ENCODE measurements at places on chromosomes 6 and 20. TPM values are rescaled to one million over a fixed set of nuclear protein-coding genes. Genes with fewer than 3 reads are reported as not detected.
A peak's percentile ranks its signal among the peaks of the same experiment; 100 is the strongest.

- H3K27me3 ChIP-seq = no peaks in the 10 kb centered on the region
- no peaks in the 10 kb centered on the region for H3K36me3 ChIP-seq
- H3K4me1 ChIP-seq = peaks cover 25% of the 10 kb centered on the region
- DNase-seq = no peak
- peak overlapping the region; percentile 79 for H3K27ac ChIP-seq
- H3K4me3 ChIP-seq = no peak overlapping the region
Observed at GRCh38 chr6:36362551-36363370, 24.7 kb downstream of the ETV7 start.

DNA sequence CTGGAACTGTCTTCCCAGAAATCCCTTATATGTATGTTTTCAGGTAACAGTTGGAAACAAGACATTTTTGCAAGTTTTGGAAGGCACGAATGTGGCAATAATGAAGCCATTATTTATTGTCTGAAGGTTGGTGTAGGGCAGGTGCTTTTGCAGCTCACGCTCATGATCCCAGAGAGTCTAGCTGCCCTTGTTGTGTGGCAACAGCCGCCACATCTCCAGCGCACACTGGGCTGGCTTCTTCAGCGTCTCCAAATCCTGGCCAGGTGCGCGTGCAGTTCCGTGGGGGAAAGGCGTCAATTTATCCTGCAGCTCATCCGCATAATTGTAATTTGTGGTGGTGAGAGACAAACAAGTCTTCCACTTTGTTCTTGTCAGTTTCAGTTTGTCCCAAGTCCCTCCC is 71.2 kb downstream of the TRDN start:
- H3K4me1 ChIP-seq = peaks cover 6% of the 10 kb centered on the region
- no peaks in the 10 kb centered on the region for H3K36me3 ChIP-seq
- H3K27me3 ChIP-seq = no peaks in the 10 kb centered on the region

DNA sequence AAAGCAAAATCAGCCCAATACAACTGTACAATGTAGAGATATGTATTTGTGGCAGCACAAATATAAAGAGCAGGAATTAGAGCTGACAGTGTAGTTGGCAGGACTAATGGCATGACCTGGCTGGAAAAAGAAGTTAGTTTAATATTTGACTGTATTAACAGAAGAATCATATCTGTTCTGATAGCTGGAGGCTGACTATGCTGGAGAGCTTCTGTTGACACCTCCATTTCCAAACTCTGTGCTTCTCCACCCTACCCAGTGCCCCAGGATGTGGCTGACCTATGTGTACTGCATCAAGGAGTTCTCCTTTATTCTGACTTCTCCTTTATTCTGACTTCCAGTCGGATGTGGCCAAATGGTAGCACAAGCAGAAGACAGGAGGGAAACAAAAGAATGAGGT is 299.3 kb downstream of the PKHD1 start:
- no peaks in the 10 kb centered on the region for H3K36me3 ChIP-seq

GRCh38 chr6:110255211-110255750 is 75.1 kb downstream of the CDC40 start:
- H3K4me1 ChIP-seq = no peaks in the 10 kb centered on the region
- H3K27ac ChIP-seq = no peak overlapping the region
- DNase-seq = peak; percentile 47
- H3K36me3 ChIP-seq = peaks cover 3% of the 10 kb centered on the region
- peaks cover 3% of the 10 kb centered on the region for H3K27me3 ChIP-seq
- H3K4me3 ChIP-seq = no peak overlapping the region

- H3K27me3 ChIP-seq = peaks cover 72% of the 10 kb centered on the region
- no peaks in the 10 kb centered on the region for H3K36me3 ChIP-seq
- peaks cover 7% of the 10 kb centered on the region for H3K4me1 ChIP-seq
- H3K4me3 ChIP-seq = no peak overlapping the region
- no peak for DNase-seq
Observed at GRCh38 chr6:136544326-136544725, 5.9 kb downstream of the MAP7 start.

GRCh38 chr6:30169658-30170614 is 6.6 kb downstream of the TRIM15 start:
- DNase-seq = no peak
- H3K4me3 ChIP-seq = no peak overlapping the region
- peaks cover 96% of the 10 kb centered on the region for H3K27me3 ChIP-seq
- H3K36me3 ChIP-seq = no peaks in the 10 kb centered on the region
- H3K4me1 ChIP-seq = peaks cover 5% of the 10 kb centered on the region

Gene DEFB124
- not detected for total RNA-seq

All from neural crest cell (in vitro differentiated cells).